HepG2 (cell line): ENCODE measurements at places on chromosomes 2 and 18. TPM values are rescaled to one million over a fixed set of nuclear protein-coding genes. Genes with fewer than 3 reads are reported as not detected.
A peak's percentile ranks its signal among the peaks of the same experiment; 100 is the strongest.

DNA sequence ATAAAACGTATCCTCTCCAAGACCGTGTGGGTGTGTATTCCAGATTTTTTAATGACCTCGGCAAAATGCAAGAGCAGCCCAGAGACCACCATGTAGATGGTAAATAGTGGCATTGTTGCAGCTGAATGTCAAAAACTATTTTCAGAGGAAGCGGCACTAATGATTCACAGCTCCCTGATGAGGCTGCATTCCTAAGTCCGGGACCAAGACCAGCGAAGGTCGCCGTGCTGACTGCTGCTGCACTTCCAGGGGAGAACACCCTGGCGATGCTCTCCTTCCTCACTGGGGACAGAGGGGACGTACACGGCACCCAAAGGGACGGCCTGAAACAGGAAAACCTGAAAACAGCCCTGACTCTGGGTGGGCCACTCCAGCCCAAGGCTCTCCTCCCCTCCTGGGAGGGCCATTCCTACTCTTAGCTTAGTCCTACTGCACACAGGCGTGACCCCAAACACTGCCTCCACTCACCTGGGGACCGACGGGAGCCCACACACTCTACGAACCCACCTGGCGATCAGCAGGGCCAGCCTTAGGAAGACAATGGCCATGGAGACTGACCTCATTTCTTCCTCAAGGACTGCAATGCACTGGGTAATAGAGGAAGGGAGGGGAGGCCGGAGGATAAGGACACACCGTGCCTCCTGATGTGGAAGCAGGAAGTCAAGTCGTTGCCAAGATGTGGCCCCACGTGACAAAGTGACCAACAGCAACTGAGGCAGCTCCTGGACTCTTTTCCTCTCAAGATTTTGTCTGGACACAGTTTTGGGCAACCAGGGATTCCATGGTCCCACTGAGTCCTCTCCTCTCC lies 82.8 kb downstream of the ZNF516 start:
- no peak for DNase-seq

GRCh38 chr18:31185186-31185950 lies 22.7 kb upstream of the DSC1 start:
- DNase-seq: peak; percentile 63

GRCh38 chr2:206670531-206671319 lies 28.4 kb downstream of the FAM237A start:
- peak; percentile 9 for DNase-seq

DNA sequence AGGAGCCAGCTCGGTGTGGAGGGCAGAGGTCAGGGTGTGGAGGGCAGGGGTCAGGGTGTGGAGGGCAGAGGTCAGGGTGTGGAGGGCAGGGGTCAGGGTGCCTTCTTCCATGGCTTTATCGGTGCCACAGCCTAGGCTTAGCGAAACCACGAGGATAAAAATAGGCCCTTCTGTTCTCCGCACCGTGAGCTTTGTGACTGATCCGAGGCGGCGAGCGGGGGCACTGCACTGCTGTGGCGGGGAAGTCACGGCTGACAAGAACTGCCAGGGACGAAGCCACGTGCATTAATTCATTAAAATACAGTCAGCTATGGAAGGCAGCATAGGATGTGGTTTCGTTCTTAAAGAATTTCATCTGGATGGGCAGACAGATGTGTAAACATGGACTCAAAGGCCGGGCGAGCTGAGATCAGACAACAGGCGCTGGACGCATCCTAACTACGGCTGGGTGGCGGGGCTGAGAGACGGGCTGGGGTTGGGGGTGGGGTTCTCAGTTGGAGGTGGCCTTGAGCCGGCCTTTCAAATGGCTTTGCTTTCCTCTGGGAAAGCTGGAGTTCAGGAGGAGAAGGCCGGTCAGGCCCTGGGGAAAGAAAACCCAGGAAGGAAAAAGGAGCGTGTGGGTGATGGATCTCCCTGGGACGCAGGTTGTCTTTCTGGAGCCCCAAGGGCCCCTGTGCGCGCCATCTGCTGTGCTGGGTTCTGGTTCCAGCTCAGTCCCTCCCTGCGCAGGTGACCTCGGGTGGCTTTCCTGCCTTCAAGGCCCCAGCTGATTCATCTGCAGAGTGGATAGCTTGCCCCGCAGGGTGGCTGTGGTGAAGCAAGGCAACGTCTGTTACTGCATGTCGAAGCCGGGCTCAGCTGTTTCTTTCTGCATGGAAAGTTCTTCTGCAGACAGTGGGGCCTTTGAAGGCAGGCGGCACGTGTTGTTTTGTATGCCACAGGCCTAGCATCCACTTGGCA lies 958 bp upstream of the ALLC start:
- DNase-seq: peak; percentile 92

DNA sequence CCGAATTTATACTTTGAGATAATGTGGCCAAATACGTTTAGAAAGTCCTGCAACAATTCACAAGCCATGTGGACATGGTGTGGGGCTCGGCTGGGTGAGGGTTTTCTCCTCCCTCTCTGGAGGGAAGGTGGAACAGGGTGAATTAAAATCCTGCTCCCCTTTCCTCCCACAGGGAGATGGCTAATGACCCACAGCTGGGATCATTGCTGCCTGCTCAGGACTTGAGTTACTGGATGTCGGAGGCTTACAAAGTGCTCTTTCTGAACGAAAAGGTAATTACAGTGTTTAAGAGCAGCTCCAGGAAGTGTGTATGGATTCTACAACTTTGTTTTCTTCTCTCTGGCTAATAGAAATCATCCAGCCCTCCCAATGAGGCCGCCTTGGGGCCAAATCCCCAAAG lies 97.9 kb upstream of the ALKAL2 start:
- no peak for DNase-seq

DNA sequence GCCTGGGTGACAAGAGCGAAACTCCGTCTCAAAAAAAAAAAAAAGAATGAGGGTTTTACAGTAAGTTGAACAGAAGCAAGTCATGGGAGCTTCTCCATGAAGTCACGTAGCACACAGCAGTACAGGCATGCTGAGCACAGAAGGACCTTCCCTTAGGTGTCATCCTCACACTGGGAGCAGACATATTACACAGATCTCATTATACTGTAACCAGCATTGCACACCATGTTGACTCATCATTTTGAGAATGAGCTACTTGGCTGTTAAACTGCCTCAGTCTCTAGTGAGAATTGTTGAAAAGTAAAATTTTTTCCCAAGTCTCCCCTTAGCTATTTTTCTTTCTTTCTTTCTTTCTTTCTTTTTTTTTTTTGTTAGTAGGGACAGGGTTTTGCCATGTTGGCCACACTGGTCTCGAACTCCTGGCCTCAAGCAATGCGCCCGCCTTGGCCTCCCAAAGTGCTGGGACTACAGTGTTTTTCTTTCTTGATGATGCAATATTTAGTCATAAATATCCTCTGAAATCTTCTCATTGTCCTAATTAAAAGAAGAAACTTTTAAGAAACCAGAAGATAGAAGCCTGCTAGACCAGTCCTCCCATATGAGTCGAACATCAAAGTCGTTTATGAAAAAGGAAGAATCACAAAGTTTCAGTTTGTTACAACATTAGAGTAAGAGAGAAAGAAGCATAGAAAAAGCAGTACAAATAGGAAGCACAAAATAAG lies 37.9 kb upstream of the PPP1CB start:
- DNase-seq: no peak

DNA sequence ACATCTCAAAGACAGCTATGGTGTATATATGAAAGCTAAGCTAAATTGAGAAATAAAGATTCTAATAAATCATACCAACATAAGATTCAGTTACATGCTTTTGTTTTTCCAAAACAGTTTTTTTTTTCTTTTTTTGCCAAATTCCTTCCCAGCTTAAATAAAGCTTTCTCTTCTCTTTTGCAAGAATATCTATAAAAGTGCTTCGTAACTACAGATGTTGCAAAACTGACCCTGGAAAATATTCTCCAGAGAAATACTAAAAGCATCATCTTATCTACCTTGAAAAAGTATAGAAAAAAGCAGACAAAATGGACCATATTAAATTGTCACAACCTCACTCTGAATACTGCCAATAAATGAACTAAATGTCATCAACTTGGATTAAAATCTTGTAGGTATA lies 38.7 kb downstream of the FANCL start:
- DNase-seq: no peak

RBKS gene
- polyA plus RNA-seq: 7.8 and 8.3 TPM in 2 replicates

DNAJC5G gene
- 0.05 and 0.07 TPM in 2 replicates for polyA plus RNA-seq

DNA sequence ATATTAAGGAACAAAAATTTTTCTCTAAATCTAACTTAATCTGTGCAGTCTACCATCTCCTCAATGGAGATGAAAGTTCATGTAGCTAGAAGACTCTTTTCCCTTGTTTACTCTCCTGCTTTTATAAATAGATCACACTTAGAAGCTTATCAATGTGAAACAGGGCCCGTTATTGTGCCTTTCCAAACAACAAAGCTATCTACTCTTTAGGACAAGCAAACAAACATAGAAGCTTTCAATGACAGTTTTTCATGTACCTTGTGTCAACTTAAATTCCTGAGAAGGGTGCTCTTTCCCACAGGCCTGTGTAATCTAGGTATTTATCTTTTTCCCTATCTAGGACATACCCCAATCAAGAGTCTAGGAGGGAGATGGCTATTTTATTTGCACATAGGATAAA lies 247.8 kb upstream of the CWC22 start:
- peak; percentile 23 for DNase-seq

DNA sequence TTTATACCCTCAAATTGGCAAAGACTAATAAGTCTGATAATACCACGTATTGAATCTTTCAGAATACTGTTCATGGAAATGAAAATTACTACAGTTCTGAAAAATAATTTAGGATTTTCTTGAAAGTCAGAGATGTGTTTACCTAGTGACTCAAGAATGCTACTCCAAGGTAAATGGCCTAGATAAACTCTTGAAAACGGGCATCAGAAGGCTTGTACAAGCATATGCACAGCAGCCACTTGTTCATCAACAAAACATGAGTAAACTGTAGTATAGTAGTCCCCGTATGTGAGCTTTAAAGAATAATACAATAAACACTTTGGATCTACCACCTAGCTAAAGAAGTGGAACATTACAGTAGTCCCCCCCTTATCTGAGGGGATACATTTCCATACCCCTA lies 157.5 kb downstream of the THADA start:
- DNase-seq: no peak

GRCh38 chr18:31990823-31991222 lies 27.8 kb upstream of the RNF125 start:
- no peak for DNase-seq

DNA sequence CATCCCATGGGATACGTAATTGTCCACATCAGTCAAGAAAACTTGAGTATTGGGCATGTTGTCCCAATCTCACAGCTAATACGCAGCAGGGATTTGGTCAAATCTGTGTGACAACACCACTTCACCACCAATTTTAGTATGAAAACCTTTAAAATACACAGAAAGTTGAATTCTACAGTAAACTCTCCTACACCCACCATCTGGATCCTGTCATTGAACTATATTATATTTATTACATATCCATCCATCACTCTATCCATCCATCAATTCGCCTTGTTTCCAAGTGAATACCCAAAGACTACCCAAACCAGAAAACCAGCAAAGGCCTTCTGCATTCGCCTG lies 846 bp upstream of the FKBP7 start:
- DNase-seq: no peak

- DNase-seq: peak; percentile 34
Observed at GRCh38 chr2:46393865-46394264, 85.5 kb upstream of the TMEM247 start.

DNA sequence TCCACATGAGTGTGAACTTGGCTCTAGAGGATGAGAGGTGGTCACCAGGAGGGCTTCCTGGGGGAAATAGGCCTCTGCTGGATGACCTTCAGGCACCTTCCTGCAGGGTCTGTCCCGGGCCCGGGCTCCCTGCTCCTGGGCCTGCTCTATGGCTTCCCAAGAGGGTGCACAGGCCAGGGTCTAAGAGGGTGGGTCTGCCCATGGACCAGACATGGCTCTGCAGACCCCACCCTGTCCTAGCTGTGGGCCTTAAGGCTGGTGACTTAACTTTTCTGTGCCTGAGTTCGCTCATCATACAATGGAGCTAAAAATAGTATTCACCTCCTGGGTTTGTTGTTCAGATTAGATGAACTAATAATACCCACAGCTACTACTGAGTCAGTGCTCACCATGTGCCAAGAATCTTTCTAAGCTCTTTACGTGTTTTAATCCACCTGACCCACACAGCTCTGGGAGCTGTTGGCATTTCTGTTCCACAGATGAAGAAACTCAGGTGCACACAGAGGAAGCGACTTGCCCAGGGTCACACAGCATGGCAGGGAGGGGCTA lies 14.4 kb downstream of the INHBB start:
- no peak for DNase-seq

DNA sequence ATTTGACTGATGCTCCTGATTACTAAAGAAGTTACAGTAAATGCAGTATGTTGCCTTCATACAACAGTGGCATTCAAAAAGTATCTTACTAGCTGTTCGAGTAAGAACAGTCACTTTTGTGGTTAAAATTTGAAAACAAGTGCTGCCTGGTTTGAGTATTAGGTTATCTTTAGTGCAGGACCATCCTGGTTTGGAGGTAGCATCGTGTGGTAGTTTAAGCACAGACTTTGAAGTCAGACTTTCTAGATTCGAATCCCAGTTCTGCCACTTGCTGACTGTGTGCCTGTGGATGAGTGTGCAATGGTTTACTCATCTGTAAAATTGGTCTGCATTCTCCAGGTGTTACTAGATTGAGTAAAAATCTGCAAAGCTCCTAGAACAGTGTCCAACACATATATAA lies 96.8 kb downstream of the SGPP2 start:
- no peak for DNase-seq

CRYGD gene
- polyA plus RNA-seq: not detected in 2 replicates

GRCh38 chr2:176768185-176768584 lies 444.4 kb upstream of the HNRNPA3 start:
- DNase-seq: no peak

DNA sequence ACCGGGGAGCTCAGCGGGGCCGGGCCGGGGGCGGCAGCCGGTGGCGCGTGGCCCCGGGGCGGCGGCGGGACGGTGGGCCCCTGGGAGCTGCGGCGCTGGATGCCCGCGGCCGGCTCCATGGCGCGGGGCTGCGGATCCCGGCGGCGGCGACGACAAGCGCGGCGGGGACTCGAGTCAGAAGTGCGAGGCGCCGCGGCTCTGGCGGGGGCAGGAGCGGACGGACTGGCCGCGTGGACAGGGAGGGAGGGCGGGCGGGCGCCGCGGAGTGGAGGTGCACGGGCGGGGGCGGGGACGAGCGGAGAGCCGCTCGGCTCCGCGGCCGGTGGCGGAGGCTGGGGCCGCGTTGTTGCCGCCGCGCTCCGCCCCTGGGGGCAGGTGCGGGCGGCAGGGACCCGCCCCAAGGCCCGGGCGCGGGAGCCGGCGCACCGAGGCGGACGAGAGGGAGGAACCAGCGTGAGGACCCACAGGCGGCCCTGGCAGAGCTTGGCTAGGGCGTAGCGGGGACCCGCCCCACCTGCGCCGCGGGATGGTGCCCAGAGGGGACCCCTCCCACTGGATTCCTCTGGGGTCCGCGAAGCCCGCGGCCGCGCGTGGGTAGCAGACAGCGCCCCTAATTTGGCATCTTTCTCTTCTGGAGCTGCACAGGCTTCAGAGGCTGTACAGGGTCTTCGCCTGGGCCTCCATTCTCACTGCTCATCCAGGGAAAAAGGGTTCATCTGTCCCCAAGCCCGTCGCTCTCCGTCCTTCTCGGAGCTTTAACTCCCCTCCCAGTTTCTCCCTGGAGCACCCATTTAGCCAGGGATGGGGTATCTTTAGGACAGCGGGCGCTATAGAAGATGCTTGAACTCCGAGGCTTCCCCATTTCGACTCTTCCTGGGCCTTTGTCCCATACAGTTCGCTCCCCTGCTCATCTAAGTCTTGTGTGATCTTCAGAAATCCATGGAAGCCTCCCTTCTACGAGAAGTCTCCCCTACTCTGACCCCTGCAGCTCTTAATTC lies at the start of gene TMEM163:
Gene TMEM163, minus strand, starts transcription at position 184 of the 998 bp plus-strand sequence.
- DNase-seq: no peak
